PC-3 (cell line): ENCODE measurements at places on chromosomes 12 and 14. TPM values are rescaled to one million over a fixed set of nuclear protein-coding genes. Genes with fewer than 3 reads are reported as not detected.

The FITM1 gene
- 0.55 TPM in 1 of 2 replicates, not detected in the other for total RNA-seq

The TIGAR gene
- total RNA-seq, result 3.7 and 4.6 TPM in 2 replicates

The GDF11 gene
- total RNA-seq, result 7.1 and 17.4 TPM in 2 replicates

The DCP1B gene
- total RNA-seq, result 3.6 and 4.9 TPM in 2 replicates

The MED6 gene
- 37.8 and 46.9 TPM in 2 replicates for total RNA-seq

The C3AR1 gene
- total RNA-seq, result not detected in 2 replicates

The ZFYVE26 gene
- 20.0 and 21.1 TPM in 2 replicates for total RNA-seq

The PDE6H gene
- not detected in 2 replicates for total RNA-seq

The SERPINA12 gene
- not detected in 2 replicates for total RNA-seq

The TRPV4 gene
- total RNA-seq, result 1.6 and 2.4 TPM in 2 replicates

The JDP2 gene
- 5.8 and 8.2 TPM in 2 replicates for total RNA-seq

The FOXN4 gene
- not detected in 2 replicates for total RNA-seq

The CLEC1B gene
- not detected in 2 replicates for total RNA-seq

The GPR132 gene
- total RNA-seq, result 0.04 and 0.12 TPM in 2 replicates

The AJUBA gene
- 81.1 and 116 TPM in 2 replicates for total RNA-seq

The FAM234B gene
- total RNA-seq, result 3.1 and 3.3 TPM in 2 replicates

The SETD1B gene
- 7.5 and 13.0 TPM in 2 replicates for total RNA-seq

The TDP1 gene
- 42.9 and 51.4 TPM in 2 replicates for total RNA-seq

The IFNG-AS1 gene
- not detected in 2 replicates for total RNA-seq

The SMARCD1 gene
- total RNA-seq, result 105 and 109 TPM in 2 replicates

The IL23A gene
- total RNA-seq, result 17.5 and 18.2 TPM in 2 replicates

The SLC24A4 gene
- total RNA-seq, result not detected in 2 replicates

The CMTM5 gene
- not detected in 2 replicates for total RNA-seq

The PLEKHG7 gene
- not detected in 2 replicates for total RNA-seq

The TAS2R14 gene
- total RNA-seq, result 1.6 and 1.8 TPM in 2 replicates

The SLC17A8 gene
- not detected in 2 replicates for total RNA-seq
